BJ (cell line): ENCODE measurements at places on chromosomes 3 and 15. TPM values are rescaled to one million over a fixed set of nuclear protein-coding genes. Genes with fewer than 3 reads are reported as not detected.

TRIM59 gene
- polyA plus RNA-seq: 10.3 and 17.2 TPM in 2 replicates

CCR5 gene
- polyA plus RNA-seq: not detected in 2 replicates

C3orf49 gene
- not detected in 2 replicates for polyA plus RNA-seq

PDHB gene
- polyA plus RNA-seq: 86.1 and 99.6 TPM in 2 replicates

WNT5A gene
- polyA plus RNA-seq: 619 and 627 TPM in 2 replicates

CRTC3 gene
- polyA plus RNA-seq: 19.7 and 28.5 TPM in 2 replicates

RPL32 gene
- 3,018 and 4,118 TPM in 2 replicates for polyA plus RNA-seq

FBXL2 gene
- polyA plus RNA-seq: 16.5 and 19.1 TPM in 2 replicates

TMEM212 gene
- polyA plus RNA-seq: not detected in 2 replicates

SIDT1 gene
- polyA plus RNA-seq: not detected in 2 replicates
